Activated CD8-positive, alpha-beta memory T cell treated with anti-CD3 and anti-CD28 coated beads, Interleukin-2, amount 50 U/mL, for 48 hours (primary cell): ENCODE measurements at places on chromosomes 11 and 22.

GRCh38 chr11:61978703-61979661 lies 11.5 kb upstream of the FTH1 start:
- DNase-seq = no peak

DNA sequence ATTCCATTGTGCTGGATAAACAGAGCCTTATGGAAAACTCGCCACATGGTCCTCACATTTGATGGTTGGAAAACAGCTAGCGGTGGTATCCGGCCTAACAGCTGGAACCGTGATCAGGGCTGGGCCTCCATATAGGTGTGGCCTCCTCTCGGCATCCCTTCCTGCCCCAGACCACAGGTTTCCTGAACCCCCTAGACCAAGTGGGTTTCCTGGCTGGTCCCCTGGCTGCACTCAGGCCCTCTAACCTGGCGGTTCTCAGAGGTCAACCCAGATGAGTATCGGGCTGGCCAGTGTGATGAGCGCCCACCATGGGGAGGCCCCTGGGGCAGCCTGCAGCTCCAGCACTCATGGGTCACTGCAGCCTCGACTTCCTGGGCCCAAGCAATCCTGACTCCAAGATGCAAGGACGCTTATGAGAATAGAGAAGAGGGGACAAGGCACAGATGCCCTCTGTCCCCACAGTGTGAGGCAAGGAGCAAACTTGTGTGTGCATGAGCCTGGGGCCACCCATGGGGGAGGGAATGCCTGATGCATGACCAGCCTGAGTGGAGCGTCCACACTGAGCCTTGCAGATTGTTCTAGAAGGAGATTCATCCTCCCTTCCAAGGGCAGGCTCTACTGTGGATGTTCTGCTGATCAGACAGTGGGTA lies 53.4 kb upstream of the WNT7B start:
- DNase-seq = peak; percentile 38

DNA sequence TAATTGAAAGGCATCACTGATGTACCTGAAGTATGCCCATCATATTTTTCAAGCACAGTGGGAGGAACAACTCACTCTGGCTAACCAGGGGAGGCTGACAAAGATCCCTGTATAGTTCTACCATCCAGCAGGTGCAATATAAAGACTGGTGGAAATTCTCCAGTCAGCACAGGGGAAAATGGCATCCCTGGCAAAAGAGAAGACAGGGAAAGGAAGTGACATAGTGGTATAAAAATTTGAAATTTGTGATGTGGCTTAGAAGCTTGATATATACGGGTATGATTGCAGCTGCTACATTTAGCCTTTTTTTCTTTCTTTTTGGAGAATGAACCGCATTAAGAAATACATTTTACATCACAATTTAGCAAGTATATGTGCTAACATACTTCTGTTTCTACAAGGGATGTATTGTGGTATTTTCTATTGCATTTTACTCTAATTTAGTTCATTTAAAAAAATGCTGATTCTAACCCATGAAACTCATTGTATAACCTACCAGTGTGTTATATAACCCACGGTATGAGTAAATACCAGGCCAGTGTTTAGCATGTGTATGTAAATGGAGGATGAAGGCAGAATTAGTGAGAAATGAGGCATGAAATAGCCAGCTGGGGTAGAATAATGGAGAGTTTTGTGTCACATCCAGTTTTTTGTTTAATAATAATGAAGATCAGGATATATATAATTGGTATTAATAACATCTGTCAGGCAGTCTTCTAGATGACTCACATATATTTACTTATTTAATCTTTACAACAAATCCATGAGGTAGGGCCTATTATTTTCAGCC lies 186.1 kb downstream of the ARHGAP42 start:
- DNase-seq = no peak

- DNase-seq = no peak
Observed at GRCh38 chr11:87198266-87198881, 160.6 kb downstream of the TMEM135 start.

GRCh38 chr22:48846200-48846599 lies 981.5 kb downstream of the BRD1 start:
- DNase-seq = no peak

GRCh38 chr11:130476922-130477491 lies 28.6 kb downstream of the ADAMTS15 start:
- no peak for DNase-seq

GRCh38 chr11:121300313-121300971 lies 7.9 kb downstream of the SC5D start:
- no peak for DNase-seq

DNA sequence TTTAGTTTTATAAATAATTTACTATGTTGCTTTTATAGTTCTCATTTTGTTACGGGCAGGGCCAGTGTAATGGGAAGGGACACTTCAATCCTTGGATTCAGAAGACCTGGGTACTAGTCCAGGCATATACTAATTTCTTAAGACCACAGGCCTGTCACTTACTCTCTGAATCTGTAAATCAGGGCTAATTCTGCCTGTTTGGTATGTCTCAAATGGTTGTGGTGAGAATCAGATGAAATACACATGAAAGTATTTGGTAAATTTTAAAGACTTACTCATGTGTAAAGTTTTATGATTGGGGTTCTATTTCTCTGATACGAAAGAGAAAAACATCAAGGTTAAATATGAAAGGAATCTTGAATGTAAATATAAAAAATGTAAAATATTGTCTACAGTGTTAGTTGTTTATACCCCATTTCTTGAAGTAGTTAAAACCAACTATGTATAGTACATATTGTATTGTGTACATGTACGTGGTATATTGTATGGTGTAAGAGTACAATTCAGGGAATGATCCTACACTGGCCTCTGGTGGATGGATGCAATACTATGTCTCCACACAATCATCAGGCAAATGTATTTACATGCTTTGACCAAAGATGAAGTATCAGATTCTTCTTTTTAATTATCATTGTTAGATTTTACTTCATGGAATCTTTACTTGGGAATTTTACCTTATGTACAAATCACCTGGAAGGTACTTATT lies 24.5 kb upstream of the RAG2 start:
- no peak for DNase-seq

DNA sequence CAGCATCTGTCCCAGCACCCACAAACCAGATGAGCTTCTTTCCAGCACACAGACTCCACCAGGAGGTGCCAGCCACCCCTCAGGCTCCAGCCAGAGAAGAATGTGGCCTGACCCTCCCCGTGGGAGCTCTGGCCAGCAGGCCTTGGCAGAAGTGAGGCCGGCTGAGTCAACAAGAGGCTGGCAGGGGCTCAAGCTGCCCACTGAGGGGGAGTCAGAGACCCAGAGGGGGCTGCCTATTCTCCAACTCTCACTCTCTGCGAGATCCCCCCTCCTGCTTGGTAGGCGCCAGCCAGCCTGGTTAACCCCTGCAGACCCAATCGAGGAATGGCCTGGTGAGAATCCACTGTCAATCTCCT lies 10.6 kb upstream of the CDC42EP1 start:
- DNase-seq = no peak

DNA sequence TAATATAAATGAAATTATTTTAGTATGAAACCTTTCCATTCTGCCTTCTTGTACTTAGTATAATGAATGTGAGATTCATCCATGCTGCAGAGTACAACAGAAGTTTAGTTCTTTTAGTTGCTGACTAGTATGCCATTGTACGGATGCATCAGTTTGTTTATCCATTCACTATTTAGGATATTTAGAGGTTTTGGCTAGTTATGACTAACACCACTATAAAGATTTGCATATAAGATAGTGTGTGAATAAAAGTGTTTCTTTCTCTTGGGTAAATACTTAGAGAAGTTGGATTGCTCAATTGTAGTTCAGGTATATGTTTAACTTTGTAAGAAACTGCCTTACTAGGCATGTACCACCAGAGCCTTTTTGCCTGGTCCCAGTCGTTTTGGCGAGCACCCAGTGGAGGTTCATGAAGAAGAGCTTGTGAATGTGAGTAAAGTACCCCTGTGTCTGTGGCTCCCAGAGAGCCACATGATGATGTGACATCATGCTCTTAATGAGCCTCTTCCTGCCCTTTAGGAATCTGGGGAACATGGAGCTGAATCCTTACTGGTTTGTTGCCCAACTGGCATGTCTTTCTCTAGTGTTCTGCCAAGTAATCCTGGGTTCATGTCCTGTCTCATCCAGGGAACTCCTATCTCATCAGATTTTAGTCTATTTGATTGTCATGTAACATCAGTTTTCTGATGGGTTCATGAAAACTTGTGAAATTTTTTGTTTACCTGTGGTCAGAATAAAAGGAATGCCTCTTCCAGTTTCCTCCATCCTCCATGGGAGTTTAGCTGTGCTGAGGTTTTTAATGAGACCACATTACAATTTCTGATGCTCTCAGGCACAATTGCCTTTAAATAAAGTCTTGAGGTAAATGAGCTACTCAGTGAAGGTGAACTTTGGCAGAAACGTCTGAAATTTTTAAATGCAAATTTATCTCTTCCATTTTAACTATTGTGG lies 234.8 kb downstream of the CASP12 start:
- no peak for DNase-seq

- DNase-seq = no peak
Observed at GRCh38 chr11:133230431-133230830, 301.9 kb downstream of the OPCML start.

- DNase-seq = no peak
Observed at GRCh38 chr11:76729214-76729613, 53.9 kb upstream of the TSKU start.

- no peak for DNase-seq
Observed at GRCh38 chr11:104096900-104097299, 60.5 kb downstream of the DDI1 start.

- DNase-seq = no peak
Observed at GRCh38 chr11:60717956-60718355, 6.6 kb upstream of the MS4A18 start.

DNA sequence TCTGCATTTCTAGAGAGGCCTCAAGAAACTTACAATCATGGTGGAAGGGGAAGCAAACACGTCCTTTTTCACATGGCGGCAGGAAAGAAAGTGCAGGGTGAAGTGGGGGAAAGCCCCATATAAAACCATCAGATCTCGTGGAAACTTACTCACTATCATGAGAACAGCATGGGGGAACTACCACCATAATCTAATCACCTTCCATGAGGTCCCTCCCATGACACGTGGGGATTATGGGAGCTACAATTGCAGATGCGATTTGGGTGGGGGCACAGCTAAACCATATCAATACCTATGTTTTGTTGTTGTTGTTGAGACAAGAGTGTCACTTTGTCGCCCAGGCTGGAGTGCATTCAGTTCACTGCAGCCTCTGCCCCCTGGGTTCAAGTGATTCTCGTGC lies 29.9 kb downstream of the SFI1 start:
- peak; percentile 65 for DNase-seq

- no peak for DNase-seq
Observed at GRCh38 chr11:72525466-72525865, 91.1 kb upstream of the CLPB start.

GRCh38 chr22:27220339-27220738 lies 563.0 kb downstream of the MIAT start:
- DNase-seq = no peak

DNA sequence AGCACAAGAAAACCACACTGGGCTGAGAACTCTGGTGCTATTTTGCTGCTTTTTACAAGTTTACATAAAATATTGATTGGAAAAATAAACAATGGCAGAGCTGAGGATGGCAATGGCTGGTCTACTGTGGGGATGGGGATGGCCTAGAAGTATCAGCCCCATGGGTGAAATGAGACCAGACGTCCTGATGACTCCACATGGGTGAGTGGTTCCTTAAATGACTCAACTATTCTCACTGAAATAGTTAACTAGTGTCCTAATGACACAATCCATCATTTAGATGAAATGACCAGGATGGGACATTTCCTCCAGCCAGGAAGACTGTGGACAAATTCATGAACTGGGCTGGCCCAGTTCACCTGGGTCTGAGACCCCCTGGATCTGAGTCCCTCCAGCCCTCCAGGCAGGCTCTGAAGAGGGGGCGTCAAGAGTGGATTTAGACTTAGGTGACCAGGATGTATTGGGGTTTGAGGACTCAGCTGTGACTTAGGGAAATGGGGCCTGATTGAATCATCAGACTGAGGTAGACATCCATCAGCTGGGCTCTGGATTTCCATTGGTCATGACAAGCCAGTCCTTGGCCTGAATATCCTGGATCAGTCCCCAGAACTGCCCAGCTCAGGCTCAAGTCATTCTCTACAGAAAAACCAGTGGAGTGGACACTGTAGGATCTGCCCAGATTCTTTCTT lies 98.2 kb upstream of the IGLL5 start:
- DNase-seq = no peak

- DNase-seq = no peak
Observed at GRCh38 chr11:106619320-106619990, 398.8 kb downstream of the GUCY1A2 start.

- no peak for DNase-seq
Observed at GRCh38 chr11:9796854-9797253, 133.0 kb downstream of the SWAP70 start.

DNA sequence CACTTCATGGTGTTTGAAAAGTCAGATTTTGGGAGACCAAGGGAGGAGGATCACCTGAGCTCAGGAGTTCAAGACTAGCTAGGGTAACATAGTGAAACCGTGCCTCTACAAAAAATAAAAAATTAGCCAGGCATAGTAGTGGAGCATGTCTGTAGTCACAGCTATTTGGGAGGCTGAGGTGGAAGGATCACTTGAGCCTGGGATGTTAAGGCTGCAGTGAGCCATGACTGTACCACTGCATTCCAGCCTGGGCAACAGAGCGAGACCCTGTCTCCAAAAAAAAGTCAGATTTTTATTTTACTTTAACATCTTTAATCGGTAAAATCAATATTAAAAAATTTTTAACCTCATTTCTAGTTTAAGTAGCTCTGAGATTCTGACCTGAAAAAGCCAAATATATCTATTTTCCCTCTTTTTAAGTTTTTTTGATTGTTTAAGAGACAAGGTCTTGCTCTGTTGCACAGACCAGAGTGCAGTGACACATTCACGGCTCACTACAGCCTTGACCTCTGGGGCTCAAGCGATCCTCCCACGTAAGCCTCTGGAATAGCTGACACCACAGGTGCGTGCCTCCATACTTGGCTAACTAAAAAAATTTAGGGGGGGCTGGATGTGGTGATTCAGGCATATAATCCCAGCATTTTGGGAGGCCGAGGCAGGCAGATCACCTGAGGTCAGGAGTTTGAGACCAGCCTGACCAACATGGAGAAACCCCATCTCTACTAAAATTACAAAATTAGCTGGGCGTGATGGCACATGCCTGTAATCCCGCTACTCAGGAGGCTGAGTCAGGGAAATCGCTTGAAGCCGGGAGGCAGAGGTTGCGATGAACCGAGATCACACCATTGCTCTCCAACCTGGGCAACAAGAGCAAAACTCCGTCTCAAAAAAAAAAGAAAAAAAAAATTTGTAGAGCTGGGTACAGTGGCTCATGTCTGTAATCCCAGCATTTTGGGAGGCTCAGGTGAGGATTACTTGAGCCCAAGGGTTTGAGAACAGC lies 48.4 kb downstream of the SFI1 start:
- no peak for DNase-seq

- no peak for DNase-seq
Observed at GRCh38 chr22:41948142-41948541, 1.2 kb upstream of the CENPM start.

- DNase-seq = no peak
Observed at GRCh38 chr11:31150011-31150410, 219.5 kb downstream of the DCDC1 start.

GRCh38 chr11:529728-530411 lies 5.5 kb downstream of the HRAS start:
- no peak for DNase-seq
